ENCODE measurements at places on chromosomes 5 and 9. TPM values are rescaled to one million over a fixed set of nuclear protein-coding genes. Genes with fewer than 3 reads are reported as not detected.

GRCh38 chr9:128078504-128079434 lies 10.7 kb downstream of the SLC25A25 start:
- no peak for DNase-seq

- no peak for DNase-seq
Observed at GRCh38 chr5:172140120-172140519, 47.9 kb downstream of the STK10 start.

- no peak for DNase-seq
Observed at GRCh38 chr5:106639488-106639887, 1031.2 kb downstream of the EFNA5 start.

GRCh38 chr9:86754581-86755560 lies 192.4 kb downstream of the GAS1 start:
- no peak for DNase-seq

- DNase-seq, result no peak
Observed at GRCh38 chr9:21081451-21081850, 3.7 kb upstream of the IFNB1 start.

DNA sequence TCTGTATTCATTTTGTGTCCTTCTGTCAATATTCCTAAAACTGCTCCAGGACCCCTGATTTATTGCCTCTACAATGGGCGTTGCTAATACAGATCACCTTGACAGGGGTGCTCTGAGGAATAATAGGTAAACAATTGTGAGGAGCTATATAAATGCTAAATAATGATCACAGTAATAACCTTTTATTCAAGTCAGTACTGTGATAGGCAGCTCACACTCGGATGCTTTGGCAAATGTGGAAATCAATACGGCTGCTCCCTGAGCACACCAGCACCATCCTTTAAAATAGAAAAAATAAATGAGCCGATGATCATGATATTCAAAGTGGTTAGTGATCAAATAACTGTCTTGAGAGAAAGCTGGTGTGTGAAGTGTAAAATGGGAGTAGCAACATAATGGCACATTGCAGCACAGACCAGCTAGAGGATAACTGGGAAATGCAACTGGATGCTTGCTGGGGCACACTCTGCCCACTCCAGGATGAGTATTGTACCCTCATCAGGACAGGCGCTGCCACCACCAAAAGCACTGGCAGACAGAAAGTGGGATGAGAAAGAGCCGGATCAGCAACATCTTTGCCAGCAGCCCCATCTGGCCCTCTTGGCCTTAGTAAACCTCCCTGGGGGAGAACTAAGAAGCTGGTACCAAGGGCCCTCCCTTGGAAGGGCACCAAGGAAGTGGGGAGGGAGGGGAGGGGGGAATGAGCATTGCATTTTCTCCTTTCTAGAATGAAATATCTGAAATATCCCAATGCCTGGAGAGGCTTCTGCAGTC lies 69.4 kb upstream of the SPATA31D4 start:
- no peak for DNase-seq

DNA sequence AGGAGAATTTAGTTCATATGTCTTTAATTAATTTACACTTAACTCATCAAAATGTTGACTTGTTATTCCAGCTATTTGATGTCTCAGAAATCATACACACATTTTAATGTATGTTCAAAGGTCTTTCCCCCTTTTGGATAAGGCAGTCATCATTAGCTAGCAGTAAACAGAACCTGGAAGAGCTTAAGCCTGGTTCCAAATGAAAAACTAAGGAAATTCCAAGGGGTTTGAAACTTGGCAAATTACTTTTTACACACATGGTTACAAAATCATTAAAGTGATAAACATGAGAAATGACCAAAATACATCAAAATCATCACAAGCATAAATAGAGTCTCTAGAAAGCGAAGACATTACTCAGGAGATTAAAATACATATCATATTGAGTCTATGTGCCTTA lies 359.8 kb upstream of the ZNF608 start:
- no peak for DNase-seq

DNA sequence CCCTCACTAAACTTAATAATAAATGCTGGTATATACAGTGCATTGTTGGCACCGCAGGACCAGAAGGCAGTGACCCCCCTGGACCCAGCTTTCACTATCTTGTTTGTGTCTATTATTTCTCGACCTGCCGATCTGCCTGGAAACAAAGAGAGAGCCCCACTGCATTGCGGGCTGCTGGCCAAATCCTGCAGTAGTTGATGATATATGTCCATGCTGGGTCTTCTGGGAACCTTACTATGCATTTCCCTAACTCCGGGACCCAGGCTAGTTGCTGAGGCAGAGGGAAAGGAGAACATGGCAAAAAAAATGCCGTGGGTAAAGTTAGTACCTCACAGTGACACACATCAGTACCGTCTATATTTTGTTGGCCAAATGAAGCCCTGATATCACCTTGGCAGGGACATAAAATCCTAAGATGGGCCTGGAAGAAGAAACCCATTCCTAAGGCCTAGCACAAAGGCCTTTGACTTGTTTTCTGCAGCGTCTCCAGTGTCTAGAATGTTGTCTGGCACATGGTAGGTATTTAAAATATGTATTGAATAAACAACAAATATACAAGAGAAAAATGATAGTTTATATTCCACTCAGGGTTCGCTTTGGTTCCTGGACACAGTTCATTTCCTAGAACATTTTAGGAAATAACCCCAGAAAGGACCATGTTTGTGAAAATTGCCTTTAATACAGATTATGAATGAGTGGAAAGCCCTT lies 46.1 kb downstream of the NMUR2 start:
- DNase-seq, result no peak

DNA sequence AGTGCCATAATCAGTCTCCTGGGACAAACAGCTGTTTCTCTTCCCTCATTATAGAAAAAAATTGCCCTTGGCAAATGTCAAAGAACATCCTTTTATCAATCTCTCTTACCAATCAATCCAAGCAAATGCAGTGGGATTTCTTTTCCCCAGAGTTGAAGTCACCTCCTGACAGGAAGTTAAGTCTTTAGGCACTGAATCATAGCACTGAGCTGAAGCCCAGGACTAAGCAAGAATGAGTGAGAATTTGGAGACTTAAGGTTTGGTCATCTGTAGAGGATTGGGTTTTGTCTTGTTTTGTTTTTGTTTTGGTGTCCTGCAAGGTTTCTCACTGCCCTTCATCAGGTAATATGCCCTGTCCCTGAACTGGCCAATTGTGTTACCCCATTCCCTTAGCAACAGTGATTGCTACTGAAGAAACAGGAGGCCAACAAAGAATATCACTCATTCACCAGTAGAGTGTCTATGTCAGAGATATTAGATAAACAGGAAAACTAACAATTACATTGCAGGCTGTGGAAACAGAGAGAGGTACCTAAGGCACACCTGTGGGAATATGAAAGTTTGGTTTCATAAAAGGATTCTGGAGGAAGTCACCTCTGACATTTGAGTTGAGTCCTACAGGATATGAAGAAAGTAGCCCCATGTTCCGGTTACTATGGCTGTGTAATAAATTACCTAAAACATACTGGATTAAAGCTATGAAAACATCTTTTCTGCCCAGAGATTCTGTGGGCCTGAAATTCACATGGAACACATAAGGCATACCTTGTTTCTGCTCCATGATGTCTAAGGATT lies 4.5 kb upstream of the FXN start:
- DNase-seq, result no peak

DNA sequence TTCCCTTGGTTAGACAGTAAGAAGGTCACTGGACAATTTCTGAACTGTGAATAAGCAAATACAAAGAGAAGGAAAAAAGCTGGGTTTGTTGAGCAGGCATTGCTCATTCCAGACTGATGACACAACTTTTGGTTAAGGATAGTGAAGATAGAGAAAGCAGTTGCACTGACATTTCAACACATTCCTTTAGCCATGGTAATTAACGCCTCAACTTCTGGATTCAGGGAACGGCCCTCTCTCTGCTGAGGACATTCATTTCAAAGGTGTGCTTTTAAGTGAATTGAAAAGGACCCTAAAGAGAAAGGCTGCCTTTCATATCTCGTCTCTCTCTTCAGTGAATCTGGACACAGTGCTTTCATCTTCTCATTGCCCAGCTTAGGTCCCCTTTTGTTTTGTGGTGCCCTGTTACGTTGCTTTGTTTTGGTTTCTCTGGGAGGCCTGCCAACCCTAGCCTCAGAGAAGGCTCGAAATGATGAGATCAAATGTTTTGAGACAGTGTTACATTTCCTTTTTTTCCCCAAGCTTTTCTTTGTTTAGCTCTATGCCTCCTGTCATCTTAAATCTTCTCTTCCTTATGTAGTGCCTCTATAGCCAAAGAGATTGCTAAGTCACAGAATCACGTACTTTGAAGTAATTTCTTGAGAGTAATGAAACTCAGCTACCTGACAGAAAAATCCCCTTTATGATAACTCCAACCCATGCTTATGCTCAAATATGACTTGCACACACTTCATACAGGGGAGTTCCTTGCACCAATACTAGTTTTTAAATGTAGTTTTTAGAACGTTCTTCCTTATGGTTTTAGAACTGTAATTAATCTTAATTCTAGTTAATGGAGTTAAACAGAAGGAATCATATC lies 94.4 kb upstream of the IFNE start:
- DNase-seq, result peak; percentile 49

GRCh38 chr9:17219261-17219660 lies 84.4 kb downstream of the CNTLN start:
- DNase-seq, result no peak

DNA sequence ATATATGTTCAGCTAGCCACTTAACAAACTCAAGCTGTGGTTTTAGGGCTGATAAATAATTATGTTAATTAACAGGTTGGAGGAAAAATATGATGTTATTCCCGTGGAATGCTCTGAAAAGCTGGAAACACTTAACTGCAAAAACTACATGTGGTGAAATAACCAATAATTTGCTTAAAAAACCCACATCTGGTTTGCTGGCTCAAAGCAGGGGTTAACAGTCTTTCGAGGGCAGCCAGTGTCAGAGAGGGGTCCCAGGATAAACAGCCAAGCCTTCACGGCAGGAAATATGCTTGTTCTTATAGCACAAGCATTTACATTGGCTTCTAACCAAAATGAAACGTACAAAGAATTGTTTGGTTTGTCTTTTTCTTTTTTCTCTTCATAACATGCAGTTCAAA lies 254.0 kb upstream of the GAS1 start:
- DNase-seq, result no peak

- no peak for DNase-seq
Observed at GRCh38 chr5:82799361-82800077, 277.7 kb downstream of the TMEM167A start.

- no peak for DNase-seq
Observed at GRCh38 chr9:87889065-87889881, 6.6 kb downstream of the SPATA31E1 start.

- DNase-seq, result peak; percentile 56
Observed at GRCh38 chr5:175246242-175246888, 197.6 kb downstream of the DRD1 start.

DNA sequence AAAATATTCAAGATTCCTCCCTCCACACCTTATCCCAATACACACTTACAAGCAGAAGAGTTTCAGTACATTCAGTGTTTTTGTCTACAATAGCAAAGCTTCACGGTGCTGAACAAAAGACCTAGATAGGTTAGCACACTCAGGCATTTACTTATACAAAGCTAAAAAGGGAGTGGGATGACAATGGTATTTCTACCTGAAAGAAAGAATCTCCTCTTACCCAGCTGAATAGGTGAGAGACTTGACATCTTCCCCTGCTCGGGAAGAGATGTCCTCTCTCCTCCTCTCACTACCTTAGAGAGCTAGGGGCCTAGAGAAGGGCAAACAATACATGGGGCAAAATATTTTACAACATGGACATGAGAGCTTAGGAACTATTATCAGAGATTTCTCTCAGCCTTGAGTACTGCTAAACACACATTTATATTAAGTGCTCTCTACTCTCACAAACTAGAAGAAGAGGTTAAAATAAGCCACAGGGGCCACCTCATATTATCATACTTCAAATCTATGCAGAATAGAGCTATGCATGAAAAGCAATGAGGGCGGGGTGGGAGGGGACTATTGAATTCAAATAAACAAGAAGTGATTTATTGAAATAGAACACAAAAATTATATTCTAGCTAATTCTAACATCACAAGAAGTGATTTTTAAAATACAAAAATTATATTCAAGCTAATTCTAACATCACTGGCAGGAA lies 38.6 kb upstream of the RNF38 start:
- DNase-seq, result no peak

DNA sequence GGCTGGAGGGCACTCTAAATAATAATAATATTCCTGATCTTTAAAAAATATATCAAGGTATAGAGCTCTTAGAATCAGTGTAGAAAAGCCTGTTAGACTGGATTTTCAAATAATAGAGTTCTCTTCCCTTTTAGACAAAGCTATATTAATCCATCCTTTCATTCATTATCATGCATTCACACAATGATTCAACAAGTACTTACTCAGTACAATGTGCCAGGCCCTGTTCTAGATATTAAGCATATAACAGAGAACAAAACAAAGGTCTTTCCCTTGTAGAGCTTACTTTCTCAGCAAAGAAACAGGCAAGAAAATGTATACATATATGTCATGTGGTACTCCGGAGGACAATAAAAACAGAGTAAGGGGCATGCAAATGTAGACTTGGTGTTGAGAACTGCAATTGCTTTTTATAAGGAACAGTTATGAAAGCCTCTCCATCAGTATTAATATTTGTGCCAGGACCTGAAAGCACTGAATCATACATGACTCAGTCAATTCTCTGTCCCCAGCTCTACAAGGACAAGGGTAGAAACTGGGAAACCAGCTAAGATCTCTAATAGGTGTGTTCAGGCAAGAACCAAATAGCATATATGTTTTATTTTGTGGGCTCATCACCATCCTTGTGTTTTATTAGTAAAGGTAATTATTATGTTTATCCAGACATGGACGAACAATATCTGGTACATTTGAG lies 72.2 kb downstream of the PIP5K1B start:
- DNase-seq, result no peak

- DNase-seq, result peak; percentile 60
Observed at GRCh38 chr9:70420441-70421271, 6.2 kb upstream of the KLF9 start.

- peak; percentile 9 for DNase-seq
Observed at GRCh38 chr5:71587766-71588532, 809 bp downstream of the MCCC2 start.

GRCh38 chr9:112198646-112199045 lies 23.5 kb upstream of the SUSD1 start:
- no peak for DNase-seq

LTC4S gene
- 1.1 TPM for total RNA-seq

MCCC2 gene
- 55.0 TPM for total RNA-seq

COQ4 gene
- total RNA-seq, result 38.3 TPM

SEMA6A gene
- not detected for total RNA-seq

DRD1 gene
- total RNA-seq, result not detected

GRM6 gene
- not detected for total RNA-seq

UHRF2 gene
- total RNA-seq, result 73.1 TPM

PCDHGA1 gene
- total RNA-seq, result 0.11 TPM

FSTL4 gene
- total RNA-seq, result not detected

PRRX2 gene
- total RNA-seq, result 1.7 TPM

IFNW1 gene
- not detected for total RNA-seq

CSF1R gene
- total RNA-seq, result 5.2 TPM

GTF2H2C gene
- 79.5 TPM for total RNA-seq

ANKRD34B gene
- 0.25 TPM for total RNA-seq

PDLIM4 gene
- total RNA-seq, result not detected

SHB gene
- total RNA-seq, result 0.34 TPM

ARHGEF37 gene
- 0.41 TPM for total RNA-seq

PDZD2 gene
- 0.08 TPM for total RNA-seq

TTC39B gene
- total RNA-seq, result 32.4 TPM

DMRT3 gene
- not detected for total RNA-seq

Data from activated naive CD4-positive, alpha-beta T cell treated with anti-CD3 and anti-CD28 coated beads, Interleukin-2, amount 50 U/mL, for 72 hours (primary cell).